ENCODE measurements at places on chromosomes 5 and 9. TPM values are rescaled to one million over a fixed set of nuclear protein-coding genes. Genes with fewer than 3 reads are reported as not detected.

Gene WWC1
- 0.91 TPM for total RNA-seq

Gene EGFL7
- total RNA-seq: 1,043 TPM

Gene MAMDC4
- total RNA-seq: 7.7 TPM

Gene NXNL2
- not detected for total RNA-seq

Gene ARL14EPL
- 0.58 TPM for total RNA-seq

Gene UNC13B
- 46.2 TPM for total RNA-seq

Gene FAM200C
- total RNA-seq: 2.6 TPM

Gene GRAMD2B
- total RNA-seq: 5.5 TPM

Gene COL23A1
- total RNA-seq: not detected

Gene NIPBL
- total RNA-seq: 50.7 TPM

Gene ADAM19
- total RNA-seq: 22.6 TPM

Gene LCN15
- not detected for total RNA-seq

Gene TOPORS
- total RNA-seq: 16.2 TPM

Gene HACD4
- total RNA-seq: 1.4 TPM

Gene TMEM215
- total RNA-seq: not detected

Gene GABRA1
- total RNA-seq: not detected

Gene FPGS
- total RNA-seq: 90.7 TPM

Gene ZNF474
- not detected for total RNA-seq

Gene HAPLN1
- not detected for total RNA-seq

Gene EGR1
- total RNA-seq: 5.5 TPM

Gene MYMK
- not detected for total RNA-seq

Gene CAMK2A
- not detected for total RNA-seq

Gene PCDHB4
- 0.21 TPM for total RNA-seq

Gene ZNF300
- 9.6 TPM for total RNA-seq

Gene LECT2
- not detected for total RNA-seq

Gene OTULINL
- 0.42 TPM for total RNA-seq

Gene FRMD3
- 6.1 TPM for total RNA-seq

Gene DRD1
- not detected for total RNA-seq

Gene CCL28
- total RNA-seq: 0.95 TPM

Gene RGS7BP
- total RNA-seq: 2.0 TPM

Gene ADAMTS16
- not detected for total RNA-seq

Gene PCDHB7
- 0.48 TPM for total RNA-seq

Gene KCNMB1
- total RNA-seq: 0.29 TPM

Gene ADRB2
- total RNA-seq: 0.86 TPM

Gene OMD
- total RNA-seq: not detected

Gene SNCB
- not detected for total RNA-seq

Gene DMRTA1
- total RNA-seq: 2.1 TPM

Gene SLC46A2
- total RNA-seq: not detected

Gene CAAP1
- total RNA-seq: 16.1 TPM

Gene CCDC152
- 2.8 TPM for total RNA-seq

Gene CD14
- 0.33 TPM for total RNA-seq

Gene MEIKIN
- total RNA-seq: not detected

Gene CATSPER3
- 0.71 TPM for total RNA-seq

Gene OCLN
- 18.2 TPM for total RNA-seq

Gene BTNL8
- not detected for total RNA-seq

Gene PIP5K1B
- total RNA-seq: 0.27 TPM

Gene HTR4
- total RNA-seq: not detected

Gene NFIB
- total RNA-seq: 160 TPM

Gene TNFSF15
- total RNA-seq: 14.3 TPM

Gene FGF18
- total RNA-seq: not detected

Gene PCDHA9
- total RNA-seq: not detected

Gene IFNA2
- total RNA-seq: not detected
